ENCODE measurements at places on chromosomes 6 and 20.

- no peak for DNase-seq
These were observed 22.8 kb downstream of the SCML4 start for GRCh38 chr6:107801173-107801886.

GRCh38 chr6:129184808-129185366 is 301.9 kb downstream of the LAMA2 start:
- DNase-seq = peak; percentile 36

- DNase-seq = peak; percentile 88
These were observed 9.1 kb downstream of the ANKRD60 start for GRCh38 chr20:58219342-58219700.

GRCh38 chr6:109912118-109912517 is 66.0 kb upstream of the GPR6 start:
- DNase-seq = no peak

DNA sequence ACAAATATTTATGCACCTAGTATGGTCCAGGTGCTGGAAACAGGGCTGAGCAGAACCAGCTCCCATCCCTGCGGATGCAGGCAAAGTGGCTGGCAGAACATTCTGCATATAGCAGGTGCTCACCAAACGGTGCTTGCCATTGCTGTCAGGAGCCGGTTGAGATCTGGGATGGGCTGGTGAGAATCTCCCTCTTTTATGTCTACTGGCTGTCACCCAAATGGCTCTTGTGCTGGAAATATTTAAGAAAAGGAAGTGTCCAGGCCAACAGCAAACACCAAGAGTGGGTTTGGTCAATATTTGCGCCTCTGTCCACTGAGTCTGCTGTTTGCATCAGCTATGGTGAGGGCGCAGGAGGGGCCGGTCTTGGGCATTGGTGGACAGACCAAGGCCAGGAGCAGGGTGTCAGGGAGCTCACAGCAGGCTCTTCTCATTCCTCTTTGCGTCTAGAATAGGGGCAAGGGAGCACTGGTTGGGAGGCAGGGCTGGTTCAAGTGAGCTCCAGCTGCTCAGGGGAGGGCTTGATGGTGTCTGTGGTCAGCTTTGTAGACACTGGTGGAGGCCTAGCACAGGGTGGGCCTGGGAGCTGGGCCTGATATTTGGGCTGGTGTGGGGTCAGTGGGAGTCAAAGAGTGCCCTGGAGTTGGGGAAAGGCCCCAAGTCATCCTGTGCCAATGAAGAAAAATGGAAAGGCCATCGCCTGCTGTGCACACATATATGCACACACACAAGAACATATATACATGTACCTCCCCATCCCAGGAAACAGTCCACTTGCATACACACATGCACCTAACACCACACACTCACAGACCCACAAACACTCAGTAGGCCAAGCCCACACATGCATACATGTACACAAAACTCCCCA is 1.4 kb upstream of the BPIFB2 start:
- DNase-seq = no peak

DNA sequence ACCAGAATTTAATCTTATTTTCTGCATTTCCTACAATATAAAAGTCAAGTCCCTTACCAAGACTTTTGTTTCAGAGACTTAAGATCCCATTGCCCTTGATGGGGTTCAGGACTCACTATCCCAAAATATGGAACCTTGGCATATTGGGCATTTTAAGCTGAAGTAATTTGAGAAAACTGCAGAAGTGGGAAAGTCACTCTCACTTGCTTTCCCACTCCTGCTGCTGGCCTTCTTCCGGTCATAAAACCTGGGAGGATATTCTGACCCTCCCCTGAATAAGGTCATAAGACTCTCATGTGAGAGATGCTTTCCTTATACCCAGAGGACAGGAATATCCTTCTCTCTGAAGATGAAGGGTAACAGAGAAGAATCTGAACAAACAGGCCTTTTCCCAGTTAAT is 92.8 kb upstream of the IFNGR1 start:
- no peak for DNase-seq

DNA sequence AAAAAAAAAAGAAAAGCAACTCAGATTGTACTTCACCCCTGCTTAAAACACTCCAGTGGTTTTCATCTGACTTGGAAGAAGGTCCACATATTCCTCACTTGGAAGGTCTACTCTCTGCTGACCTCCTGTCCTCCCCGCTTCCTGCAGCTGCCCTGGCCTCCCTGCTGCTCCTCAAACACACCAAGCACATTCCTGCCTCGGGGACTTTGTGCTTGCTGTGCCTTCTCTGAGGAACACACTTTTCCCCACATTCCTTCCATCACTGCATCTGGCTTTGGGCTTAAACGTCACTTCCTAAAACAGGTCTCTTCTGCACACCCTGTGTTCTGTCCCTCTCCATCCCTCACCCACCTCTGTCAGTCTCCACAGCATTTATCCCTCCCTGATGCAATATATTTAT is 4.9 kb upstream of the PDYN start:
- DNase-seq = no peak

DNA sequence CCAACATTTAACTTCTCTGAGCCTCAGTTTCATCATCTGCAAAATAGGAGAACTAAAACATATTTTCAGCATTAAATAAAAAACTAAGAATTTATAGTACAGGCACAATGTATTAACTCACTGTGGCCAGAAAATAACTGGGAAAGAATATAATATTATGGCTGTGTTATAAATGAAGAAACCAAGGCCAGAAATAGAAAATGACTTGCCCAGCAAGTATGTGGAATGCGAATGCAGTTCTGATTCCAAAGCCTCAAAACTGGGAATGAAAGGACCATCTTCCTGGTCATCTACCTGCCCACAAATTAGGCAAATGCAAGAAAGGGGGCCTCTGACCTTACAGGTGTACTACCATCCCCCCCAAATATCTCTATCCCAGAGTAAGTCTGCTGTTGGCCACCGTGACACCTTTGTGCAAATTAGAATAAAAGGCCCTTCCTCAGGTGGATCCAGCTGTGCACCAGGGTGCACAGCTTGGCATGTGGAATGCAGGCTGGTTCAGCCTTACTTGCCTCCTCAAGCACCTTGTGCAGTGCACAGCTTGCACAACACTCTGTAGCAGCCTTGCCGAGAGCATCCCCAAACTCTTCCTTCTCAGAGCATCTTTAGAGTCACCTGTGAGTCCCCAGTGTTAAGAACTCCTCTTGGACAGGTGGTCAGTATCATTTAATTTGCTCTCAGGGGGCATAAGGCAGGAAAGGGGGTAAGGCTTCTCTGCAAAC is 4.4 kb downstream of the SLC13A3 start:
- peak; percentile 23 for DNase-seq

DNA sequence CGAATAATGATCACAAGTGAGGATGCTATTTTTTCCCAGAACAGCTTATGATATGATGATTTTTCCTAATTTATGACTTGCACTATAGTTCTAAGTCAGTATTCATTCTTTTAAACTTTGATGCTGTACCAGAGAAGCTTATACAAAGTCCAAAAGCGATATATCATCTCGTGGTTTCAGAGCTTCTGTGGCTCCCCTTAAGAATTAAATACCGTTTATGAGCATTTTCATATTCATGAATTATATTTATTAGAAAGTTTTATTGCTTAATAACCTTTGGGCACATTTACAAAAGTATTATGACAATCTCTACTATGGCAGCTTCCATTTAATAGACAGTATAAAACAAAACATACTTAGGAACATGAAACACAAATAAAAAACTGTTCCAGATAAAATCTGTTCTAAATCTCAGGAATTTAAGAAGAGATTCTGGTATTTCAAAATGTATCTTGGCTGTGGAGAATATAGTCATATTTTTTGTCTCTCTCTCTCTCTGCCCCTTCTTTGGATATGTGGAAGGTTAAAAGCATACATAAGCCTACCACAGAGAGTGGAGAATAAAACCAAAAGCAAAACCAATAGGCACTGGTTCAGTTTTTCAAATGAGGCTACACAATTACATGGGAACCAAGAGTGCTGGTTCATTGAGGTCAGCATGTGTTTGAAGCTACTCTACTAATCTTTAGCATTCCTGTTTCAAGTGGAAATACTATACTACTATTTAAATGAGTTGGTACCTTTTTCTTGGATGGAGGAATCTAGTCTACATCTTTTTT is 884.5 kb upstream of the GJE1 start:
- DNase-seq = peak; percentile 20

GRCh38 chr20:43736588-43737158 is 9.9 kb upstream of the GTSF1L start:
- peak; percentile 18 for DNase-seq

- no peak for DNase-seq
These were observed 437.0 kb downstream of the BTBD3 start for GRCh38 chr20:12354725-12355124.

DNA sequence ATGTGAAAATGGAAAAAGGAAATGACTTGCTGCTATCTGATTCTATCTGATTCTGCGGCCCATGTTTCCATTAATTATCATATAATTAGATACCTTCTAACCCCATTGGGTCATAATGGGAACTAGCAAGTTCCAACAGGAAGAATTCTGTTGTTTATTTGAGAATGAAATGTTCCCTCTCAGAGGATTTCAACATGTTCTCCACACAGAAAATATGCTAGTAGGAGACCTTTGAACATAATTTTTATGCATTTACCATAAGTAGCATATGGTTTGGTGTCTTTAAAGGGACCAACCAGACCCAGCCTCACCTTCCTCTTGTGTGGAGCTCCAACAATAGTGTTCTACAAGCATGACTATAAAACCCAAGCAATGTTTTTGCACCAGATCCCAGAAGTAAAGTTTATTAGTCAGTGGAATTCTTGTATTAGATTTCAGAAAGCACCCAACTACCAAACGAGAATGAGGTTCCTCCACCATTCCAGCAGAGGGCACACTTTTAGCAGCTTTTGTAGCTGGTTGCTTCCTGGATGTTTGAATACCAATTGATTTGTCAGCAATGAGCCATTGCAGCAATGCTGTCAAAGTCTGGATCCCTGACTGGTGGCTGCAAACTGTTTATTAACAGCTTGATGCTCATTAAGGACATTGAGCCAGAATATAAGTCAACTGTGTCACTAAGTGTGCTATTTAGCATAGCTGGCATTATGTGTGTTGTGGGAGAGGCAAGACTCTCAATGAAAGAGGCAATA is 143.6 kb upstream of the GJE1 start:
- peak; percentile 78 for DNase-seq

DNA sequence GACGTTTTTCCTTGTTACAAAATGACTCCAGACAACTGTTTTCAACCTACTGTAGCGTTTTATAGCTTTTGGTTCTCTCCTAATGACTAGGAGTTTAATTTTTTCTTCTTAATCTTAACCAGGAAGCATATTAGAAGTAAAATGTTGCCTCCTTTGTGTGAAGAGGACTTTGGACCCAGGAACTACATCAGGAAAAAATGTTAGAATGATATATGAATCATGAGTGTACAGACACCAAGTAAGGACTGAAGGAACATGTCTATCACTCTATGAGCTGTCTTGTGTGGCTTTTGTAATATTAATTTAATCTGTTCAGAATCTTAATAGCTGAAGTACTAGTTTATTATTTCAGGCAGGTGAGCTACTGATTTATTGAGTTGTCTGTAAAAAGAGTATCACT is 71.0 kb upstream of the MARCKS start:
- DNase-seq = no peak

- DNase-seq = no peak
These were observed 481.6 kb downstream of the ADGRB3 start for GRCh38 chr6:69116658-69117057.

DNA sequence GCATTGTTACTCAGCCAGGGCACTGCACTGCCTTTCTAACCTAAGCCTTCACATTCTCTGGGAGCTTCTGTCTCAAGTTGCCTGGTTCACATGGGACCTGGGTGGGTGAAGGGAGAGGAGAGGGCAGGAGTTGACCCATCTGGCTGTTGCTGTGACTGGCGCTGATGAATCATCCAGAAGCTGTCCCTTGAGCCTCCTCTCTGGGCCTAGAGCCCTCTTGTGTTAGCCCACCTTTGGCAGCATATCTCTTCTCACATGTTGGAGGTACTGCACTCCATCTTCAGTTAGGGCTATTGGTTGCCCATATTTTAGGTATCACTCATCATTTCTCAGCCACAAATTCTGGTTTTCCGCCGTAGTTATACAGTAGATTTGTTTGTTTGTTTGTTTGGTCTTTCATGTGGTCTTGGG is 19.8 kb downstream of the XRN2 start:
- DNase-seq = no peak

GRCh38 chr6:45049188-45049843 is 278.8 kb upstream of the RUNX2 start:
- DNase-seq = no peak

- no peak for DNase-seq
These were observed 465.3 kb downstream of the BMP2 start for GRCh38 chr20:7232796-7233195.

DNA sequence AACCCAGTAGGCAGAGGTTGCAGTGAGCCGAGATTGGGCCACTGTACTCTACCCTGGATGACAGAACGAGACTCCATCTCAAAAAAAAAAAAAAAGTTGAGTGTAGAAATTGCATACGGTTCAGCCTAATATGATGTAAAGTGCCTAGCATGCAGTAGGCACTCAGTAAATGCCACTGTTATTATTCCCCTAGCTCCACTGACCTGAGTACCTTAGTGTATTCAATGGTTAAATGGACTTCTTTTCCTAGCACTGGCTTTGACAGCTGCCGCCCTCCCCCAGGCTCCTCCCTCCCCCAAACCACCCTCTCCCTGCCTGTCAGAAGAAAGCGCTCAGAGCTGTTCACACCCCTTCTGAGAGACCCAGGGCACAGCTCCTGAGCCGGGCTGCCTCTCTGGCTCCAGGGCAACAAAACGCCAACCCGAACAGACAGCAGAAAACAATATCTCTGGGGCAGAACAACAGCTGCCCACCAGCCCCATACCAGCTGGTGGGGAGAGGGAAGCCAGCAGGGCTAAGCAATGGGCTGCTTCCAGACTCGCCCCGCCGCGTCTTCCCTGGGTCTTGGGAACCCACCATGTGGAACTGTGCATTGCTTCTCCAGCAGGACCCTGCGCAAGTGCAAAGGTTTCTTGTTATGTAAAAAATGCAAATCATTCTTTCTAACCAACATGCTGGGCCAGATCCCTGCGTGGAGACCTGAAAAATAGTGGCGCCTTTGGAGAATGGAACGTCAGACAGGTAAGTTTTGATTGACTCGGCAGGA is 4.5 kb downstream of the CPNE5 start:
- no peak for DNase-seq

- DNase-seq = no peak
These were observed 56.3 kb downstream of the PXDC1 start for GRCh38 chr6:3695065-3695817.

DNA sequence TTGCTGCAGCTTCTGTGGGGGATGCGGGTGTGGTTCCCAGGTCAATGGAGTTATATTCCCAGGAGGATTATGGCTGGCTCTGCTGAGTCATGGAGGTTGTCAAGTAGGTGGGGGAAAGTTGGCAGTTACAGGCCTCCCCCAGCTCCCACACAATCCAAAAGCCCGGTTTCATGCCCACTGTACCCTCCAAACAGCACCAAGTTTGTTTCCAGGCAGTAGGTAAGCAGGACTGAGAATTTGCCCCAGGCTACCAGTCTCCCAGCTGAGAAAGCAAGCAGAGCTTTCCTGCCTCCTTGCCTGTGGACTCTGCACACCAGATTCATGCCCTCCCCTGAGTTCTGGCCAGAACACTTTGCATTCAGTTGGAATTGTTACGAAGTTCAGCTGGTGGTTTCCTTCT is 578.2 kb downstream of the MEI4 start:
- no peak for DNase-seq
